Liver (tissue), 10 donors: ENCODE measurements at places on chromosomes 16 and 17. TPM values are rescaled to one million over a fixed set of nuclear protein-coding genes. Genes with fewer than 3 reads are reported as not detected.

DNA sequence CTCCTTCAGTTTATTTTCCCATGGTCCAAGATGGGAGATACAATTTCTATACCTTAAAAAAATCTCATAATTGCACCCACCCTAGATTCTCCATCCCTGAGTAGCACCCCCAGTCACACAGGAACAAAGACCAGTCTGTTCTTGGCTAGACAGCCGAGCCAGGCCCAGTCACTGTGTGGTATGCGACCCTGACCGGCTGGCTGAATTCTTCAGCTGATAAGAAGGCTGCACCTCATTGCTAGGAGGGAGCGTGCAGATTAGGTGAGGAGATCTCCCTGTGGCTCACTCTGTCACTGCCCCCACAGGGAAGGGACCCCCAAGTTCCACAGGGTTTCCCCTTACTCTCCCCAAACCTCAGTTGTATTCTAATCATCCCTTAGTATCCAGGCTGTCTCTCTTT, 138.7 kb downstream of the SALL1 start:
- H3K4me3 ChIP-seq = no peak overlapping the region
- DNase-seq = no peak
- H3K27ac ChIP-seq = no peak overlapping the region
- no peaks in the 10 kb centered on the region for H3K27me3 ChIP-seq
- H3K4me1 ChIP-seq = peaks cover 14% of the 10 kb centered on the region

GRCh38 chr17:2405247-2405926, 4.5 kb upstream of the MNT start:
- peaks cover 5% of the 10 kb centered on the region for H3K4me1 ChIP-seq
- no peak overlapping the region for H3K4me3 ChIP-seq
- H3K36me3 ChIP-seq = no peaks in the 10 kb centered on the region
- no peak for DNase-seq

GRCh38 chr16:13390093-13390985, 488.9 kb downstream of the SHISA9 start:
- H3K27me3 ChIP-seq = no peaks in the 10 kb centered on the region
- H3K36me3 ChIP-seq = no peaks in the 10 kb centered on the region
- DNase-seq = no peak
- no peaks in the 10 kb centered on the region for H3K4me1 ChIP-seq
- no peak overlapping the region for H3K4me3 ChIP-seq
- no peak overlapping the region for H3K27ac ChIP-seq

GRCh38 chr17:34840750-34841149, 120.5 kb downstream of the CCT6B start:
- H3K27ac ChIP-seq = no peak overlapping the region
- no peaks in the 10 kb centered on the region for H3K4me1 ChIP-seq
- DNase-seq = no peak
- H3K4me3 ChIP-seq = no peak overlapping the region
- no peaks in the 10 kb centered on the region for H3K27me3 ChIP-seq

GRCh38 chr16:30418350-30419181, 11.2 kb downstream of the ZNF771 start:
- peak overlapping the region; percentile 56 for H3K4me3 ChIP-seq
- peaks cover 16% of the 10 kb centered on the region for H3K4me1 ChIP-seq
- H3K36me3 ChIP-seq = peaks cover under 1% of the 10 kb centered on the region

Gene SPHK1
- total RNA-seq = 0.92 TPM

Gene HSF5
- 0.17 TPM for total RNA-seq

GRCh38 chr17:31820691-31821435, 38.2 kb downstream of the COPRS start:
- H3K27me3 ChIP-seq = no peaks in the 10 kb centered on the region
- DNase-seq = no peak
- H3K36me3 ChIP-seq = no peaks in the 10 kb centered on the region

Gene PROCA1
- total RNA-seq = 0.25 TPM

DNA sequence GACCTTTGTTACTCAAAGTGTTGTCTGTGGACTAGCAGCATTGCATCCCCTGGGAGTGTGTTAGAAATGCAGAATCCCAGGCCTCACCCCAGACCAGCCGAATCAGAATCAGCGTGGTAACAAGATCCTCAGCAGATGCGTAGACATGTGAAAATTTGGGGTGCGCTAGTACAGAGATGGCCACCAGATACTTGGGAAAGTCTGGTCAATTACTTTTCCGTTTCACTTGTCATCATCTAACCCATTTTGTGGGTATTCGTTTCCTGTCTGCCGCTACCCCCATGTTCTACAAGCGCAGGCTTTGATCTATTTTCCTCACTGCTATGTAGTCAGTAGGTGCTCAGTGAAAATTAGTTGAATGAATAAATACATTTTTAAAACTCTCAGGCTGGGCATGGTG, 33.1 kb upstream of the HERPUD1 start:
- H3K27ac ChIP-seq = no peak overlapping the region
- DNase-seq = no peak
- H3K36me3 ChIP-seq = no peaks in the 10 kb centered on the region
- H3K27me3 ChIP-seq = no peaks in the 10 kb centered on the region

Gene PRSS33
- total RNA-seq = not detected

- no peaks in the 10 kb centered on the region for H3K27me3 ChIP-seq
- H3K27ac ChIP-seq = peak overlapping the region; percentile 91
- H3K36me3 ChIP-seq = no peaks in the 10 kb centered on the region
- peak overlapping the region; percentile 73 for H3K4me3 ChIP-seq
- DNase-seq = peak; percentile 69
- peaks cover 28% of the 10 kb centered on the region for H3K4me1 ChIP-seq
These were observed 586 bp downstream of the UBALD2 start for GRCh38 chr17:76265624-76266243.

Gene CCL8
- total RNA-seq = not detected

Gene GAA
- total RNA-seq = 21.3 TPM

Gene NOS2
- total RNA-seq = under 0.01 TPM

Gene DHRS11
- 8.0 TPM for total RNA-seq

GRCh38 chr16:59593194-59593661, 859.1 kb upstream of the GOT2 start:
- no peaks in the 10 kb centered on the region for H3K4me1 ChIP-seq
- H3K36me3 ChIP-seq = no peaks in the 10 kb centered on the region
- no peaks in the 10 kb centered on the region for H3K27me3 ChIP-seq

Gene SLC38A8
- total RNA-seq = 0.42 TPM
